ENCODE measurements at places on chromosomes 12 and 14.
A peak's percentile ranks its signal among the peaks of the same experiment; 100 is the strongest.

DNA sequence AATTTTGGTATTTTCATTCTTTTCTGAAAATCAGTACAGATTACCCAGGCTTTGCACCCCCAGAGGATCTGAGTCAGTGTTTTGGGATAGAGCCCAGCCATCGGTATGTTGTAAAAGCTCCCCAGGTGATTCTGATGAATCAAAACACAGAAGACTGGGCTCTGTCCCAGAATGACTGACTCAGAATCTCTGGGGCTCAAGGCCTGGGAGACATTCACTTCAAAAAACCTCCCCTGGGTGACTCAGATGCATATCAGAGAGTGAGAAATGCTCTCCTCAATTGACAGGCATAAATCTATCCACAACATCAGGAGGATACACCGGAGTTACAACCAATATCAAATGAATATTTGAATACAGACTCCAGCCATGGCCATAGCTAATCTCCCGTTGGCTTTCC, 32.6 kb downstream of the SLC35F4 start:
- DNase-seq: no peak

GRCh38 chr14:77580477-77580876, 36.0 kb downstream of the SPTLC2 start:
- DNase-seq: no peak

- no peak for DNase-seq
These were observed 592.0 kb upstream of the LMO3 start for GRCh38 chr12:17197971-17198370.

DNA sequence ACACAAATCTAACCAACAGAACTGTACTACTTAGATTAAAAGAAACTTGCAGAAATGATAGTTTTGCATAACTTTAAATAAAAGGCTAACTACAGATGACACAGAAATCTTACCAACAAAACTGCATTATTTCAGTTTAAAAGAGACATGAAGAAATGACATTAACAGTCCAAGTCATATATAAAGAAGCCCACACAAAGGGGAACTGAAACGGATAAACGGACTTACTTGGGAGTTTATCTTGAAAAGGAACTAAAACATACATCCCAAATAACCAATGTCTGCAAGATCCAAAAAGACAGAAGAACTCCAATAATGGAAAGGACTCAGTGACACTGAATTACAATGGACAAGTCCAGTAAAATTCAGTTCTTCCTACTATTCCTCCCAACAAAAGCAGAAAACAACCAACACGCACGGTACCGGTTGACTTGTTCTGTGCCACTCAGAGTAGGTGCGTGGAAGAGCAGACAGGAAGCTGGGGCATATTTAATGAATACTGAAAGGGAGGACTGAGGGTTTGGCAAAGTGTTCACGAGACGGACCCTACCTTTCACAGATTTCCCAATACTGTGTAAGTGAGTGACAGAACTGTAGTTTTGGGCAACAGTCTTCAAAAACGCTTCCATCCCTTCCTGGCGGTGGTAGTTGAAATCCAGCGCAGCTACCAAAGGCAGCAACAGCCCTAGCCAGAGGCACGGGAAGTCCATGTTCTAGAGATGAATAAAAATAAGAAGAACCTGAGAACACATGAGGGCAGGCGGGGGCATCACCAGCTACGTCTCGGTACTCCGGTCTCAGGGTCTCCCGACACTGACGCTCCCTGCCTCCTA, 627 bp downstream of the CPM start:
- DNase-seq: no peak

DNA sequence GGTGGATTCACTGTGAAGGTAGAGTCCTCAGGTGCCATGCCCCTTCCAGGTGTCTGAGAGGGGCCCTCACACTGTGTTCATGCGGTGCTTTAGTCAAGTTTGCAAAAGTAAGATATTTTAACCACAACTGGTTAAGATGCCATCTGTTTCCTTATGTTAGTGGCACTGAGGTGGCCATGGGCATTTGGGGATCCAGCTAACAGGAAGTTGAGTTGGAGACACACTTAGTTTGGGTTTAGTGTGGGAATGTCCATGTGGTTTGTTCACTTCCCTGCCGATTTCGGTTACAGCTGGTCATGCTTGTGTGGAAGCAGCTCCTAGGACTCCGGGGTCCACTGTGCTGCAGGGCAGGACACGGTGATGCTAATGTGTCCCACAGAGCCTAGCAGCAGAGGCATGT, 17.3 kb upstream of the ABHD12B start:
- DNase-seq: no peak

DNA sequence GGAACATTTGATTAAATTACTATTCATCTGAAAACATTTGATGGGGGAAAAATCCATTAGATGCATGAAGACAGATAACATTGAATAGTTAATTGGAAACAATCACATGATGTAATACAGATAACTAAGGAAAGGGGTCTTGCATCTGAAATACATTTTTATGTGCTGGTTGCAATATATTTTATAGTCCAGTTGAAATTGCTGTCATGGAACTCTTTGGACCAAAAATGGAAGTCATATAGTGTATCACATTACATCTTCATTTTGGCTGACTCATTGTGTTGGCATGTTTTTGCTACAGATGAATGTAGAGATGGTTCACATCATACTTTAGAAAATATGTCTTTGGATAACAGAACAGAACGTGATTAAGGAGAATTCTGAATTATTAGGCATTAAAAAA, 43.0 kb upstream of the GNPNAT1 start:
- DNase-seq: no peak

DNA sequence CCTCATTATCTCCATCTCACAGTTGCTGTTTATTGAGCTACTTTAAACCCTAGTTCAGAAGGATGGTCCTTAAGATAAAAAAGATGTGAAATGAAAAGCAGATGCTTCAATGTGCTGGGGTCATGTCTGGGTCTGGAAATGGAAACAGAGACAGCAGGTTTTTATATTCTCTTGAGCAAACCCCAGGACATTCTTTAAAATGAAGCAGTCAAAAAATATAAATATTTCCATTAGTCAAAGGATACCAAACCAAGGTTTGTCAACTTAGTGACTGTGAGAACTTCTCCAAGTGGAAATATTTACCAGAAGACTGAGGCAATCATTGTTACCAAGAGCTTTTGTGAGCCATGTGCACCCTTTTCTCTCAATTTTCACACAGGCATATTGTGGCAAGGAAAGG, 102.5 kb upstream of the DIO2 start:
- DNase-seq: no peak

DNA sequence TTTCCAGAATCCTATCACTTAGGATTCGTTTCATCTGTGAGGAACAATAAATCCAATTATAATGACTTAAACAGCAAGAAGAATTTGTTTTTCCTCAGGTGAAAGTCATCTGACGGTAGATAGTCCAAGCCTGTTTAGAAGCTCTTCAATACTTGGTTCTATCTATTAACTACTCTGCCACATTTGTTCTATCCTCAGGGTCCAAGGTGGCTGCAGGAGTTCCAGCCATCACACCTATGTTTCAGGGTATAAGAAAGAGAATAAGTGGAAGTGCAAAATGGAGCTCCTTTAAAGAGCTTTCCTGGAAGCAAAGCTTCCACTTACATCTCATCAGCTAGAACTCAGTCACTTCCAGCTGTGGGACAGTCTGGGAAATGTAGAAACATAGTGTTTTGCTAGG, 72.1 kb upstream of the CCDC60 start:
- no peak for DNase-seq

- peak; percentile 3 for DNase-seq
These were observed 153.2 kb upstream of the DDHD1 start for GRCh38 chr14:53306267-53306721.

DNA sequence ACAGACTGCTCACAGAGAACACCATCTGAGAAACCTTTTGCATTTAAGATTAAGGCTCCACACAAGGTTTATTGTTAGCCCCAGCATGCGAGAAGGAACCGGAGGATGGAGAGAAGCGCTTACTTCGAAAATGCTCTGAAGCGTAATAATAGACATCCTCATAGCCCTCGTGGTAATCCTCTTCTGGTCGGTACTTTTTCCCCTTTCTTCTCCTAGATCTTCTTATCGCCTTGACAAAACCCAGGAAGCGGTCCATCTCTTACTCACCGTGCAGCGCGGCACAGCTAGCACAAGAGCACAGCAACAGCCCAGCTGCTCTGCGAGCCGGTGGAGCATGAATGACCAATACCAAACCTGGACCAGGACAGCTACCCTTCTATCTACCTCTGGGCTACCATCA, 125.1 kb upstream of the GRIP1 start:
- no peak for DNase-seq

- DNase-seq: no peak
These were observed 521 bp upstream of the GMFB start for GRCh38 chr14:54489318-54489683.

GRCh38 chr14:102080183-102081080, 6.4 kb downstream of the HSP90AA1 start:
- DNase-seq: no peak

DNA sequence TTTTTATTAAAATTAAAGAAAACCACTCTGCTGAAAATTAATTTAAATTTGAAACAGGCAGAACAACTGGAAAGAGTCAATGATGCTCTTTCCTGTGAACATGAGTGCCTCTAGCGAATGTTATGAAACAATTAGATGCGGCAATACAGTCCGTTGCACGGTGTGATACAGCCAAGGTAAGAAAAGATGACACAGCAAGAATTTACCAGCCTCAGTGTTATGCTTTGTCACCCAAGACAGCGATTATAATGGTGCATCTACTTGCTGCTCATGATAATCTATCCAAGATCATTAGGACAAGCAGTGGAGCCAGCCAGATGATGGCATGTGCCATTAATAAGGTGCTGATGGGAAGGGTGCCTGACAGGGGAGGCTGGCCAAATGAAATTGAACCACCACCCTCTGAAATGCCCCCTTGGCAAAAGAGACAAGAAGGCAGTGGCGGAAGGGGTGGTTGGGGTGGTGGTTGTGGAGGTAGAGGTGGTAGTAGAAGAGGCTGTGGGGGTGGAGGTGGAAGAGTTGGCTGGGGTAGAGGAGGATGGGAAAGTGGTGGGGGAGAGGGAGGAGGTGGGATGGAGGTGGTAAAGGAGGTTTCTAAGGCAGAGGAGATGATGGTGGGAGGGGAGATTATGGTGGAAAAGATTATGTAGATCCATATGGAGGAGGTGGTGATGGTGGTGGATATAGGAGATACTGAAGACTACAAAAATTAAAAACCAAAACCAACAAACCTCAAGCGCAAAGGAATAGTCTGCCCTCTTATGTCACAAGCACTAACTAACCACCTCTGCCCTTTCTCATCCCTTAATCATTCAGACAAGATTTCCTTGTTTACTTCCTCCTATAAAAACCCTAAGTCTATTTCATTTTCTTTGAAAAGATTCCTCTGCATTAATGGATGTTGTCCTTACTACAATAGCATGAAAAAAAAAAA, 4.0 kb upstream of the RESF1 start:
- DNase-seq: no peak

DNA sequence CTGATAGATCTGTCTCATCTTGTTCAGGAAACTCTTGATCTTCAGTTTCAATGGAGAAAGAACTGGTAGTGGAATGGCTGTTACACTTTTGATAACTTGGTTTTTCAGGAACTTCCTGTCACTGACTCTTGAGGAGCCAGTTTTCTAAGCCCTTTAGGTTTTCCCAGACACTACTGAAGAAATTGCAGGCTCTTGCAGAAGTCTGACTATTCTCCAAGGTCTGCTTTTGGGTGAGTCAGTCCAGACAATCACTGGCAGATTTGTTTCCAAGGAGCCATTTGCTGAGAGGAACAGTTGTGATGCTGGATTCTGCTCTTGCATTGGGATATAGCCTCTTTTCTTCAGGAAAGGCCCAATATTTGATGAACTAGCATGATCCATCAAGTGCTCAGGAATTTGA, 468.0 kb downstream of the FUT8 start:
- DNase-seq: no peak

GRCh38 chr12:41174602-41175001, 13.5 kb upstream of the PDZRN4 start:
- no peak for DNase-seq

DNA sequence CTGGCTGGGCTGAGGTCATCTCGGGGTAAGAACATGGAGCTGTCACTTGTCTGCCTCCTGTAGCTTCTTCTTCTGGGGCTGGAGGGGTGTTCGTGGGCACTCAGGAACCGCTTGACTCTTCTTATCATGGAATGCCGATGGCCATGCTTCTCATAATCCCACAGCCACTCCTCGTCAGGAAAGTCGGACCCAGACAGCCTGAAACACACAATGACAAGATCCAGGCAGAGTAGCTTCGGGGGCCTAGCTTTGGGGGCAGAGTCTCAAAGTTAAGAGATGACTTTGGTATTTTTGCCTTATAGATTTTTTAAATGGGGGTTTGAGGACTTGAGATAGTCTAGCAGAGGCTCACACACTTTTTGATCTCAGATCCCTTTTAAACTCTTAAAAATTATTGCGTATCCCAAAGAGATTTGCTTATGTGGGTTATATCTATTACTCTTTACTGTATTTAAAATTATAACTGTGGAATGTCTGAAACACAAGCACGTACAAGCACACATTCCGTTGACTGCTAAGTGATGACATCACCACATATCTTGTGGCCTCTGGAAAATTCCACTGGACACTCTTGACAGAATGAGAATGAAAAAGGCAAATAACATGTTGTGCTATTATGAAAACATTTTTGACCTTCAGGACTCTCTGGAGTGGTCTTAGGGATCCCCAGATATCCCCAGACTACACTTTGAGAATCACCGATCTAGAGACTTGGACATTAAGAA, 43.3 kb downstream of the BEST3 start:
- no peak for DNase-seq

DNA sequence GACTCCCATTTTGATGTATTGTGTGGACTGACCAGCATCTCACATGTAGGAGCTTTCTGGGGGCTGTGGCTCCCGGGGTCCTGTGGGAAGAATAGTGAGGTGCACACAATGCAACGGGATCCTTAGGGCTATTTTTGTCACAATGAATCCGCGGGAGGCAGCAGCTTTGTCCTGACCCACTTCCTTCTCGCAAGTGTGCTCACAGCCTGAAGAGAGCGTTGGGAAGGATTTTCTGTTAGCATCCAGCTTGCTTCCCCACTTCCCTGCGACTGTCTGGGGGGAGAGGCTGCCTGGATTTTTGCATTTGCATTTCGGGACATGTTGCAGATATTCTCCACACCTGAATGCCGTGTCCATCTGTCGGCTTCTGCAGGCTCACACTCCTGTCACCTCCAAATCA, 31.9 kb downstream of the FZD10 start:
- no peak for DNase-seq

GRCh38 chr14:75282170-75282554, 3.5 kb downstream of the FOS start:
- DNase-seq: no peak

GRCh38 chr14:31271648-31272047, 64.1 kb upstream of the HECTD1 start:
- no peak for DNase-seq

DNA sequence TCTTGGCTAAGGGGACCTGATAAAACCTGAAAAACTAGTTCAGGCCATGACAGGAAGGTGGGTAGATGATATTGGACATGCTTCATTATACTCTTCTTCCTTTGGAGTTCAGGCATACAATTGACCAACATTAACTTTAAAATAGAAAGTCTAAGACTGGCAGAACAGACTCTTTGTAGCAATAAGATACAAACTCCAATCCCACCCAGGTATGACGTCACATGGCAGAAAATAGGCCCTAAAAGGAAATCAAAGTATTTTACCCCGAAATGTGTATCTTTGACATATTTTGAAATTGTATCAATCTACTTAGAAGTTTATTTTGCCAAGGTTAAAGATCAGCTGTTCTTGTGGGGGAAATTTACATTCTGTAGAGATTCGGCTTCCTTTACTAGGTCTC, 198.1 kb upstream of the LRIG3 start:
- no peak for DNase-seq

GRCh38 chr12:127903146-127903545, 363.8 kb upstream of the TMEM132C start:
- no peak for DNase-seq

GRCh38 chr12:53427905-53428594, 4.4 kb downstream of the AMHR2 start:
- no peak for DNase-seq

- no peak for DNase-seq
These were observed 45.8 kb downstream of the SSH1 start for GRCh38 chr12:108811411-108812180.

Measured in activated CD8-positive, alpha-beta memory T cell treated with anti-CD3 and anti-CD28 coated beads for 1 hour (primary cell).